ENCODE measurements at places on chromosomes 2 and 18.

DNA sequence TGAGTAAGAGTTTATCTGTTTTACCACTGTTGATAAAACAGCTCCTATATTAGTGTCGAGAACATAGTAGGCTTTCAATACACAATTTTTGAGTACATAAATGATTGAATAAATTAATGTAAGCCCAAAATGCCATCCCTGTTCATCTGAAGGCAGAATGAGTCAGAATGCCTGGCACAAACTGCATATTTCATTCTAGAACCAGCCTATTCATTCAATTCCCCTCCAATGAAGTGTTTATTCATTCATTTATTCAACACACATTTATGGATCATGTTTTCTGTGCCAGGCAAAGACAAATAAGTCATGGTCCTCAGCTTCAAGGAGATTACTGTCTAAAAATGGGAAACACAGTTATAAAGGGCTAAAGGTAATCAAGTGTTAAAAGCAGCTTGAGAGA lies 22.8 kb upstream of the LCLAT1 start:
- no peak for DNase-seq

DNA sequence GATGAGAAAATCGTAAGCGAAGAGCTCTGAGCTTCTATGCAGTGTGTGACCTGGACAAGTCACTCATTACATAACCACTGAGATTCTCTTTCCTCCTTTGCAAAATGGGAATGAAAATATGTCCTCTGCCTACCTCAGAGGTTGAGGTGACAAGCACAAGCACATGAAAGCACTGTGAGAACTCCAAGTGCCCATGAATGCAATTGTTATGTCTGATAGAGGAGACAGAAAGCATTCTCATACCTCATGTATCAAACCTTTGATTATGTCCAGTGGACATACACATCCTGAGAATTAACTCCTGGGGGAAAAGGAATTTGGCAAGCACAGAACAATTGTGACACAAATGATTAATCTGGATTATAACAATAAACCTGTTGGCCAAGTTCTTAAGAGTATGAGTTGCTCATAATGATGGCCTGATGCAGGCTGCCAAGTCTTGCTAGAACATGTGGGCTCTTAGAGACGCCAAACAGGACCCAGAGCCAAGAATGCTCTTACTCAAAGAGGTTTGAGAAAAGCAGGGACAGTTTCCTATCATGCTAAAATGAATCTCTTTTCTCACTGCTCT lies 8.5 kb upstream of the RMDN2 start:
- no peak for DNase-seq

GRCh38 chr2:9757501-9758264 lies 85.6 kb upstream of the TAF1B start:
- no peak for DNase-seq

DNA sequence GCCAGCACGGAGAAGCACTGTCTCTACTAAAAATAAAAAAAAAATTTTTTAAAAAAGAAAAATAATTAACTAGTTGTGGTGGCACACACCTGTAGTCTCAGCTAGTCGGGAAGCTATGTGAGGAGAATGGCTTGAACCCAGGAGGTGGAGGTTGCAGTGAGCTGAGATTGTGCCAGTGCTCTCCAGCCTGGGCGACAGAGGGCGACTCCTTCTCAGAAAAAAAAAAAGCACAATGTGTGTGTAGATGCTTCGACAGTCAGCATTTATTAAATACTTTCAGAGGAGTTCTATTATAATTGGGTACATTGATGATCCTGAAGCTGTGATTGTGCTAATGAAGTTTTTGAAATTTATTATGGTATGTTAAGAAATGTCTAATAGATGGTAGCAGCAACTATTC lies 46.5 kb downstream of the XIRP2 start:
- DNase-seq = no peak

GRCh38 chr2:159735648-159736047 lies 23.3 kb downstream of the MARCHF7 start:
- no peak for DNase-seq

- no peak for DNase-seq
Observed at GRCh38 chr18:13495961-13496360, 230.4 kb downstream of the FAM210A start.

GRCh38 chr2:160484859-160485520 lies 8.6 kb downstream of the RBMS1 start:
- DNase-seq = no peak

- no peak for DNase-seq
Observed at GRCh38 chr2:62658891-62659290, 46.6 kb upstream of the EHBP1 start.

DNA sequence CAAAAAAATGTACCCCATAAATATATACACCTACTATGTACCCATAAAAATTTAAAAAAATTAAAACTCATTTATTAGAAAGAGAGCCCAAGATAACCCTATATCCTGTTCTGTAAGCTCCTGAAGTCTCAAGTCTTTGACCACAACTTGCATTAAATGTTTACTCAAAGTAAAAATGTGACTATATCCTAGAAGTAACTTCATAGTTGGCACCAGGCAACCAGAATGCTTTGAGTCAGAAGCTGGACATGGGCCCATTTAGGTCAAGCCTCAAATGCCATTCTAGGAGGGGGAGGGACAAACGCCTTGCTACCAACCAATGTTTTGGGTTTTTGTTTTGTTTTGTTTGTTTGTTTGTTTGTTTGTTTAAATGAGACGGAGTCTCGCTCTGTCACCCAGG lies 9.3 kb upstream of the TBC1D8 start:
- DNase-seq = no peak

GRCh38 chr2:10135296-10136089 lies 13.0 kb downstream of the RRM2 start:
- peak; percentile 46 for DNase-seq

GRCh38 chr2:82780050-82780449 lies 1679.0 kb downstream of the SUCLG1 start:
- no peak for DNase-seq

DNA sequence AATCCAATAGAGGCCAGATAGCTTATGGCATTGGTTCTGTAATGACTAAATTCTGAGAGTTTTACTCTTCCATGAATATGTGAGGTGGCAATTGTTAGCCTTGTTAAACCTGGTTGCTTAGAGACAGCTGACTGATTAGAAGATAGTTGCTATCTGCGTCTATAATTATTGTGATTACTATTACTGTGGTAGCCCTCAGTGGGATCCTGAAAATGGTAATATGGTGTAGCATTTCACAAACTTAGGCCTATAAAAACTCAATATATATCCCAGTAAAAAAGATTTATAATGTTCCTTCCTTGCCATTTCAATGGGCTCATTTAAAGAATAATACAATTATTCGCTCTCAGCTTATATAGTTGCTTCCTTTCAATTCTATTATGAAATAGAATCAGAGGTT lies 405.8 kb upstream of the CDH2 start:
- no peak for DNase-seq

DNA sequence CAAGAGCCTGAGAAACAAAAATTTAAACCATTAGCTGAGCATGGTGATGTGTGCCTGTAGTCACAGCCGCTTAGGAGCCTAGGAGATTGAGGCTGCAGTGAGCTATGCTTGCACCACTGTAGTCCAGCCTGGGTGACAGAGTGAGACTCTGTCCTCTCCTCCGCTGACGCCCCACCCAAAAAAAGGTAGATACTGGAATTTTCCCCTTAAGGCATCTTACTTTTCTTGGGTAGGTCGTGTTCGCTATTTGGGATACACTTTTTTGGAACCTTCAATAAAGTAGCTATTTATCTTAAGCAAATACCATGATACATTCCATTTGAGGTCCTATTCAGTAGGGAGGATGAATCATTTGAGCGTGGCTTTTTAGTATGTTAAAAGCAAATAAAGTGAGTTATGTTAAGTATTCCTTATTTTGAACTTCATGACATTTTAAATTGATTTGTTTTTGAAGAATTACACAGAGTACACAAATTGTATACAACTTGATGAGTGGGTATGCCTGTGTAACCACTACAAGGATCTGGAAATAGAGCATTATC lies 38.7 kb downstream of the RALBP1 start:
- DNase-seq = no peak

- DNase-seq = no peak
Observed at GRCh38 chr18:12394428-12394827, 13.3 kb upstream of the PRELID3A start.

DNA sequence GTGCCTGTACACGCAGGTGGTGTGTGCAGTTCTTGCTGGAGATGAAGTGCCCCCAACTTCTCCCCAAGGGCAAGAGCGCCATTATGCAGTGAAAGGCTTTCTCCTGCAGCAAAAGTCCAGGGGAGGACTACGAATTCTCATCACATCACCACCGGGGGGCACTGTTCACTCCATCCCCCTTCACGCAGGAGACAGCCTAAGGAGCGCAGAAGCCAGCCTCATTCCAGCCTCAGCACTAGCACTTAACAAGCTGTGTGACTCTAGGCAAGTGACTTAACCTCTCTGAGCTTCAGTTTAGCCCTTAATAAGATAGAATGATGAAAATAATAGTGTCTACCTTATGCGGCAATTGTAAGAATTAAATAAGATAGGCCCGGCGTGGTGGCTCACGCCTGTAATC lies 32.3 kb downstream of the DNMT3A start:
- DNase-seq = peak; percentile 27

DNA sequence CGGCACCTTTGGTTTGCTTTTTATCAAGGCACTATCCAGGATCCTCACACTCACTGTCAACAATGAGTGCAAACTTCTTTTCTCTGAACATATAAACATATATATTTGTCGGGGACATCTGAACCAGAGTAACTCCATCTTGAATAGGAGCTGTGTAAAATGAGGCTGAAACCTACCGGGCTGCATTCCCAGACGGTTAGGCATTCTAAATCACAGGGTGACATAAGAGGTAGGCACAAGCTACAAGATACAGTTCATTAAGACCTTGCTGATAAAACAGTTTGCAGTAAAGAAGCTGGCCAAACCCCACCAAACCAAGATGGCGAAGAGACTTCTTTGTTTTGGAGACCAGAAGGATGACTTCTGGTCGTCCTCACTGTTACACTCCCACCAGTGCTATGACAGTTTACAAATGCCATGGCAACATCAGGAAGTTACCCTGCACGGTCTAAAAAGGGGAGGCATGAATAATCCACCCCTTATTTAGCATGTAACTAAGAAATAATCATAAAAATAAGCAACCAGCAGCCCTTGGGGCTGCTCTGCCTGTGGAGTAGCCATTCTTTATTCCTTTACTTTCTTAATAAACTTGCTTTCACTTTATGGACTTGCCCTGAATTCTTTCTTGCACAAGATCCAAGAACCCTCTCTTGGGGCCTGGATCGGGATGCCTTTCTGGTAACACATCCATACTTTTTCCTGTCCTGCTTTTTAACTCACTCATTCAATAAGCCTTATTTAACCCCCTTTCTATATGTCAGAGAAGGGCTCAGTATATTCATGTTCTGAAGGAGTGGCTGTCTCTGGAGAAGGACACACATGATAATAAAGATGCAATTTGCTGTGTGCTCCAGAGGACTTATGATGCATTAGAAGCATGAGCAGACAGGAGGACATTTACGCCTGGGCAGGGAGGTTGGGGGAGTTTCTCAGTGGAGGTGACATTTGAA lies 65.4 kb downstream of the TACR1 start:
- no peak for DNase-seq

DNA sequence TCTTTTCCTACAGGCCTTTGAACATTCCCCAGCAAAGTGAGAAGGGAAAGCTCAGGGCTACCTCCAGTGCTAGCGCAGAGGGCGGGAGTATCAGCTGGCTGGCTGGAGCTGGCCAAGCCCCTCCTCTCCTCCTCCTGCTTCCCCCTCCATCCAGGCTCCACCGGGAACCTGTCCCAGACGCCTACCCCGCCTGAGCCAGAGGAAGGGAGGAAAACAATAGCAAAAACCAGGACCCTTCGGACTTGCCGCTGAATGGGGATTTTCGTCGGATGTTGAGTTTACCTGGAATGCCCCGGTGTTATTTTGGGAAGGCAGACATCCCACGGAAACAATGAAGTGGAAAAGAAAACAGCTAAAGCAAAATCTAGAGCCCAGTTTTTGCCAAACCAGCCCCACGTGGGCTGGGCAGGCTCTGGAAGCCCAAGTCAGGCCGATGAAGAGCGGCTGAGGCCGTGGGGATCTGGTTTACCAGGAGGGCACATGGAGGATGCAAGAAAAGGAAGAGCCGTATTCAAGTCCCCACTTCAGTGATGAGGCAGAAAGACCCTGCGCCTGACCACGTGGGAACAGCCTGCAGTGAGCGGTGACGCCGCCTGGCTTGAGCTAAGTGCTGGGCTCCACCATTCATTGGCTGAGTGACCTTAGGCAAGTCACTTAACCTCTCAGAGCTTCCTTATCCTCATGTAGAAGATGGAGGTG lies 100.4 kb upstream of the LCLAT1 start:
- DNase-seq = no peak

- no peak for DNase-seq
Observed at GRCh38 chr18:813172-814071, 1.4 kb upstream of the YES1 start.

DNA sequence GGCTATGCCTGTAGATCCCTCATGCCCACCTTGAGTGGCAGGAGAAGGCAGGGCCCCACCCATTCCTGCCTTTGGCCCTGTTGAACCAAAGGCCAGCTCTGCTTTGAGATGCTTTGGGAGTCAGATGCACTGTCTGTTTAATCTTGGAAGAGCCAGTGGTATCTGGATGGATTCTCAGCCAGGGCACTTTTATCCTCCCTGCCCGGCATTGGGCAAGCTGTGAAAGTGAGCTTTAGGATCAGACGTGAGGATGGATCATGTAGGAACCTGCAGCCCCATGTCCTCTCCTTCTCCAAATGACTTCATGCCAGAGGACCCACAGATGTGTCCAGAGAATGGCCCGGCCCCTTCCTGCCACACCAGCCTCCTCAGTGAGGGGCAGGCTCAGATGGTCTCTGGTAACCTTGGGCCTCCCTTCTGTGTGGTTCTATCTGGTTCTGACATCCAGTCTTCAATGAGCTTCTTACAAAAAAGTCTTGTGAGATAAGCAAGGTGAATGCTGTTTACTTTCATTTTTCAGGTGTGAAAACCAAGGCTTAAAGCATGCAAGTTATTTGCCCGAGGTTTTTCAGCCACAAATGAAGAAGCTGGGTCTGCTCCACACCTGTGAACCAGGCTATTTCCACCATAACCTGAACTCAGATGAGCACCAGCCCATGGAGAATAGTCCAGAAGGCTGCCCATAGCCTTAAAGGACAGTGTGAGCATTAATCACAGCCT lies 123.8 kb downstream of the KCTD1 start:
- DNase-seq = no peak

- no peak for DNase-seq
Observed at GRCh38 chr2:106537047-106537446, 49.9 kb downstream of the CD8B2 start.

- DNase-seq = no peak
Observed at GRCh38 chr2:160337728-160338127, 137.7 kb upstream of the ITGB6 start.

GRCh38 chr18:32300914-32301313 lies 111.1 kb downstream of the MEP1B start:
- DNase-seq = no peak

DNA sequence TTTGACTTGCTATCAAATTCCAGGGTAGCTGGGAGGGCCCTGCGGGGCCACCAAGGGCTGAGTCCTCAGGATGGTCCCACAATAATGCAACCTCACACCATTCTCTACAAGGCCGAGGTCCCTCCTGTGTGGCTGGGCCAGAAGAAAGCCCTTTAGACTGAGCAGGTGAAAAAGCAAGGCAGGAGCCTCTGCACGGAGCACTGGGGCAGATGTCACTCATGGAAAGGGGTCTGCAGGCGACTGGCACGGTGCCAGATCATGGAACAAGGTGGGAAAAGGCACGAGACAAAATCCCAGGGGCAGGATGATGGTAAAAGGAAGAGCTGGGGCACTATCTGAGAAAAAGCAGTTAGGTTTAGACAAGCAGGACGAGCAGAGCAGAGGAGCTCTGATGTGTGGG lies 16.1 kb downstream of the HJURP start:
- DNase-seq = no peak

- DNase-seq = no peak
Observed at GRCh38 chr2:131410173-131410572, 46.2 kb upstream of the RAB6D start.

All from NCI-H1436 treated with DMSO at 0.1 percent for 48 hours (cell line).